ENCODE measurements at places on chromosomes 1 and 21.

- peak; percentile 43 for DNase-seq
Observed at GRCh38 chr1:9120312-9120958, 8.5 kb downstream of the GPR157 start.

DNA sequence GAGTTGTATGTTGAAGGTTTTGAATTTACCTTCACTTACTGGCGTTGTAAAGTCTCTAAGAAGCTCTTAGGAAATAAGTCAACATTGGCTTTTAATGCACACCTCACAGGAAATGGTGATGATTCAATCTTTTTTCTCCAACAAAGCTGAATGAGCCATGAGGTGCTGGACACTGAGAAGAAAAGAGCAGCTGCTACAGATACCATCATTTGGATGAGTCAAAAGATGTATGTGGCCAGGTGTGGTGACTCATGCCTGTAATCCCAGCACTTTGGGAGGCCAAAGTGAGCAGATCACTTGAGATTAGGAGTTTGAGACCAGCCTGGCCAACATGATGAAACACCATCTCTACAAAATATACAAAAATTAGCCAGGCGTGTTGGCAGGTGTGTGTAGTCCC lies 3.3 kb upstream of the IL23R start:
- DNase-seq = no peak

DNA sequence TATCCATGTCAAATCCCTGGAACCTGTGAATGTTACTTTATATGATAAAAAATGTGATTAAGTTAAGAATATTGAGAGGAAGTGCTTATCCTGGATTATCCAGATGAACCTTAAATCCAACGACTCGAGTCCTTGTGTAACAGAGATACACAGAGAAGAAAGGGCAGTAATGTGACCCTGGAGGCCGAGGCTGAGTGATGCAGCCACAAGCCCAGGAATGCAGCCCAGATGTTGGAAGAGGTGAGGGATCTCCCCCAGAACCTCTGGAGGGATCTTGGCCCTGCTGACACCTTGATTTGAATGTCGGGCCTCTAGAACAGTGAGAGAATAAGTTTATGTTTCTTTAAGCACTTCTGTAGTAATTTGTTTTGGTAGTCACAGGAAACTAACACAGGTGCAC lies 18.0 kb downstream of the LPGAT1 start:
- no peak for DNase-seq

GRCh38 chr1:46372431-46372830 lies 21.7 kb upstream of the FAAH start:
- no peak for DNase-seq

DNA sequence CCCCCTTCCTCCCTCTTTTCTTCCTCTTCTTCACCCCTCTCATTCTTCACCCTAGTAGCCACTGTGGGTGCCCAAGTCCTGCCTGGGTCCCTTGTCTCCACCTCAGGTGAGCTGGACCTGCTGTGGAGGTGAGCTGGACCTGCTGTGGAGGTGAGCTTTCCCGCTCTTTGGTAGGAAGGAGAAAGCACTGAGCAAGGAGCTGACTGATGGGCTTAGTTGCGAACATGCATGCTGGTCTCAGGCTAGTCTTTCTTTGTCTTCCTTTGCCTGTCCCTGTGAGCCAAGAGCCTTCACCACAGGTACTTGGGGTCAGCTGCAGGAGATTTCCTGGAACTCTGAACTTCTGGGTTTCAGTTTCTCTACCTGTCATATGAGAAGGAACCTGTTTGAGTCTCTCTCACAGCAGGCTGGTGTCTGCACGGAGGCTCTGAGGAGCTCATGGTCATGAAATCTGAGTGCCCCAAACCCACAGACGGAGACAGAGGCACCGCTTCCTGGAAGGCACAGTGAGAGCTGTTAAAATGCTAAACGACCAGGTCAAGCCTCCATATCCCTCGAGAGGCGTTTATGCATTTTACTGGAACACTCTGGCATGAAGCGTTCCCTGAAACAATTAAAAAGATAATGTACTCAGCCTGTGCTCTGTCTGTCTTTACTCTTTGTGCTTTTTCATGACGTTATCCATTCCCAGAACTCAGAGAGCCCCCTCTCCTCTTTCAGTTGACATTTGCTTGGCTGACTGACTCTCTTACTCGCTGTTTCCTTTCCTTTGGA lies 69.5 kb downstream of the RHOU start:
- no peak for DNase-seq

DNA sequence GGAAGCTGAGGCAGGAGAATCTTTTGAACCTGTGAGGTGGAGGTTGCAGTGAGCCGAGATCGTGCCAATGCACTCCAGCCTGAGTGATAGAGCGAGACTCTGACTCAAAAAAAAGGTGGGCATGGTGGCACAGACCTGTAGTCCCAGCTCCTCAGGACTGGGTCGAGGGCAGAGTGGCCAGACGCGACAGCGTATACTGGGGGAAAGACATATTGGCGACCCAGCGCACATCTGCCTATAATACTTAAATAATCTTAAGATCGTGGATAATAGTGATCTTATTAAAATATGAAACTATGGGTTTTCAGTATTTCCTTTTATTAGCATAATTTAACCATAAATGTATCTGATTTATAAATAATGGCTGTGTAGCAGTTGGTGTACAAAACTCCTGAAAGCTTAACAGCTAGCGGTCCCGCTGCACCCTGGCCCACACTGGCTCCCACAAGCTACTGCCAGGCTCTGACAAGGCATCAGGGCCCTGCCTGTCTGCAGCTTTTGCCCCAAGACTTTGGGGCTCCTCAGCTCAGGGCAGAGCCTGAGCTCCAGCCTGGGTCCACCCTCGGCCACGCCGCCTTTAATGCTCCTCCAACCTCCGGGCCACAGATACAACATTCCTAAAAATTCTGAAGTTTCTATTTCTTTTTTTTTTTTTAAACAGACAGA lies 2.7 kb upstream of the AURKAIP1 start:
- no peak for DNase-seq

DNA sequence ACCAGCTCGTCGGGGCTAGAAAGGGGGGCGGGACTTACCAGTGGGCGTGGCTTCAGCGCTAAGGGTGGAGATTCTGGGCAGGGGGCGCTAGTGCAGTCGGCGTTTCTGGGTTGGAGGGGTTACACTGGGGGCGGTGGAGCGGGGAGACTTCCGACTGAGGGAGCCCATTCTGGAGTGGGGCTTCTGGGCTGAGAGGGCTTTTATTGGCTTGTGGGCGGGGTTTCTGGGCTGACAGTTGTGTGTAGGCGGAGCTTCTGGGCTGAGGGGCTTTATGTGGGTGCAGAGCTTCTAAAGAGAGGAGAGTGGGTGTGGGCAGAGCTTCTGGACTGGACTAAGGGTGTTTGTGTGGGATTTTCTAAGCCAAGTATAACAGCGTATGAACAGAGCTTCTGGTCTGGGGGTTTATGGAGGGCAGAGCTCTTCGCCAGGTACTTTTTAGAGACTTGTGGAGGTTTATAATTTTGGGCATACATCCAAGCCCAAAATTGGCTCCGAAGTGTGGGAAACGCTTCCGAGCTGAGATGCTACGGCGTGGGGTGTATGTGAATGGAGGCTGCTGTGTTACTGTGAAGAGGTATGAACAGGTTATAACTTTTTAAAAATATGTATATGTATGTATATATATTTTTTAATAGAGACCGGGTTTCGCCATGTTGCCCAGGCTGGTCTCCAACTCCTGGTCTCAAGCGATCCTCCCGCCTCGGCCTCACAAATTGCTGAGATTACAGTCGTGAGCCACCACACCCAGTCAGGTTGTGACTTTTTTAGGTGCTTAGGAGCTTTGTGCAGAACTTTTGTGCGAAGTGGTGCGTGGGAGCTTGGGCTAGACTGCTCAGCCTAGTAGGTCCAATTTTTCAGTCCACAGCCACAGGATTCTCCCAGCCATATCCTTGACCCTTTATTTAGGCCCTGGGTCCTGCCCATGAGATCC lies 825 bp downstream of the TMEM39B start:
- DNase-seq = peak; percentile 95

DNA sequence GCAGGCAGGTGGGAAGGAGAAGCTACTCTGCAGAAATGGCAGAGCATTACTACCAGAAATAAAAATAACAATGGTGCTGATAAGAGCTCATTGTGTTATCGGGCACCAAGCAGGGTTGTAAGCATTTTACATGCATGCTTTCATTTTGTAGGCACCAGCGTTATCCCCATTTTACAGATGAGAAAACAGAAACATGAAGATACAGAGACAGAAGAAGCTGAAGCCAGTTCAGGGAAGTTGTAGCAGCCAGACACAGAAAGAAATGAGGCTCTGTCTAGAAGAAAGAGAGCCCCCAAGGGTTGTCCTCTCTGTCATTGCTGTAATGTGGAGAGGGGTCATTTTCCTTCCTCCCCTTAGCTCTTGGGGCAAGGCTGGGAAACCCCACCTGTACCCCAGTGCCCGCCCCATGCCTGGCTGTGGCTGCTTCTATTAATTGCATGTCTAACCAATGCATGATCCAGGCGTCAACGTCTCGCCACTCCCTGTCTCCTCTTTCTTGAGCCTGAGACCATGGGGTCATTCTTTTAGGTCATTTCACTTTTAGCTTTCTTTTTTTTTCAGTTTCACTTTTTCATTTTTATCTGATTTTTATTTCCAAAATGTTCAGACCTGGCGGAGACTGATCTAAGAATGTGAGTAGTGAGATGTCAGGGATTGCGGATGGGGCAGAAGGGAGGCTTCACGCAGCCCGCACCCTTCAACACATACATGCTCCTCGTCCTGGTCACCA lies 6.8 kb downstream of the OLIG1 start:
- DNase-seq = no peak

- DNase-seq = no peak
Observed at GRCh38 chr21:25995278-25995677, 175.3 kb downstream of the APP start.

DNA sequence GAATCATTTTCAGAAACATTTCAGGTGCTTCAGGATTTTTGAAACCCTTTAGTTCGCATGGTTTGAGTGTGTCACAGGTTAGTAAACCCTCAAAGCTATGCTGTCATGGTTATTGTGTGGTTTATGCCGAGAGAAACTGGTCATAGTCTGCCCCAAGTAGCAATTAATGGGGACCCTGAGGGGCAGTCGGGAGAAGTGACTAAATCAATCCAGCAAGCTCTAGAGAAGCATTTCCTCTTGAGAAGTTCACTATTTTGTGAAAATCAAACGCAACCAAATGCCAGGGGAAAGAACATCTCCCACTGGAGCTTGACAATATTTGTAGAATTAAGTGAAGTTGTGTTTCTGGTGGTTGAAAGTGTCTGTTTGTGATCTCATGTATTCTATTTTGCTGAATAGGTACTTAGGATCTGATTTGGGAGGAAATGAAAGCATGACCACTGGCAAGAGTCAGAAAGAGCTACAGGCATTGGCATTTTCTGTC lies 63.0 kb upstream of the BACH1 start:
- DNase-seq = no peak

DNA sequence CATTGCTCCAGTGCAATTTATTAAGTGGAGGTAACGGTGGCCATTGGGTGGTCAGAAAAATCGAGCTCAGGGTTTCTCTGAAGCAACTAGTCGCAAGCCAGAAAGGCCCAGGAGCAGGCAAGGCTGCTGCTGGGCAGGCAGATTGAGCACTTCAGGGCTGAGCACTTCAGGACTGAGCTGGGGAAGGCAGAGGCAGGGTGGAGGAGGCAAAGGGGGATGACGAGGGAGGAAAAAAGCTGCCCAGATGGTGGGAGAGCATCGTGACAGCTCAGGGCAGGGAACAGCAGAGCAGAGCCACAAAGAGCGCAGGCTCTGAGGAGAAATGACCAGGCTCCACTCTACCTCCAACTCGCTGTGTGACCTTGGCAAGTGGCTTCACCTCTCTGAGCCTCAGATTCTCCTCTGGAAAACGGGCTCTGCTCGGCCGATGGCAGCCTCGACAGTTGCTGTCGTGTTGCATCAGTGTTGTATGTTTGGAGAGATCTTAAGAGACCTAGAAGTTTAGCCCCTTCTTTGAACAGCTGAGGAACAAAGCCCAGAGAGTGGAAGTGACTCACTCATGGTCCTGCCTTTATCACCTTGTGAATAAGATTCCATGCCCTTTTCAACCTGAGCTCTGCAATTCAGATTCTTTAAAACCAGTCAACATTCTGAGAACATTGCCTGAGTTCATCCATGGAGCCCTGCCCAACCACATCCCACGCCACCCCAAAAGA lies 141.4 kb downstream of the SYF2 start:
- no peak for DNase-seq

GRCh38 chr1:233242827-233243483 lies 52.6 kb downstream of the PCNX2 start:
- no peak for DNase-seq

DNA sequence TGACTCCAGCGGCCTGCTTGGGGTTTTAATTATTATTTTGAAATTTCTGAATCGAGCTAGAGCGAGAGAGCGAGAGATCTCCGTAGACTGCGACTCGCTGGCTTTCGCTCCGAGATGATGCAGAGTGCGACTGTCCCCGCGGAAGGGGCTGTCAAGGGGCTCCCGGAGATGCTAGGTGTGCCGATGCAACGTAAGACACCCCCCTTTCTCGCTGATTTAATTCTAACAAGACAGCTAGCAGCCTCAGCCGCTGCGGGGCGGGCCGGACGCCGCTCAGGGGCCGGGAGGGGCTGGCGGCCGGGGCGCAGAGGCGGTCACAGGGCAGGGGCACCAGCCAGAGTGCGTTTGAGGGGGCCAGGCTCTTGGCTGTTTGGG lies 339 bp downstream of the LHX4 start:
- no peak for DNase-seq

GRCh38 chr1:9615316-9616063 lies 26.8 kb downstream of the TMEM201 start:
- DNase-seq = peak; percentile 35

- no peak for DNase-seq
Observed at GRCh38 chr1:108670131-108670773, 9.4 kb upstream of the HENMT1 start.

DNA sequence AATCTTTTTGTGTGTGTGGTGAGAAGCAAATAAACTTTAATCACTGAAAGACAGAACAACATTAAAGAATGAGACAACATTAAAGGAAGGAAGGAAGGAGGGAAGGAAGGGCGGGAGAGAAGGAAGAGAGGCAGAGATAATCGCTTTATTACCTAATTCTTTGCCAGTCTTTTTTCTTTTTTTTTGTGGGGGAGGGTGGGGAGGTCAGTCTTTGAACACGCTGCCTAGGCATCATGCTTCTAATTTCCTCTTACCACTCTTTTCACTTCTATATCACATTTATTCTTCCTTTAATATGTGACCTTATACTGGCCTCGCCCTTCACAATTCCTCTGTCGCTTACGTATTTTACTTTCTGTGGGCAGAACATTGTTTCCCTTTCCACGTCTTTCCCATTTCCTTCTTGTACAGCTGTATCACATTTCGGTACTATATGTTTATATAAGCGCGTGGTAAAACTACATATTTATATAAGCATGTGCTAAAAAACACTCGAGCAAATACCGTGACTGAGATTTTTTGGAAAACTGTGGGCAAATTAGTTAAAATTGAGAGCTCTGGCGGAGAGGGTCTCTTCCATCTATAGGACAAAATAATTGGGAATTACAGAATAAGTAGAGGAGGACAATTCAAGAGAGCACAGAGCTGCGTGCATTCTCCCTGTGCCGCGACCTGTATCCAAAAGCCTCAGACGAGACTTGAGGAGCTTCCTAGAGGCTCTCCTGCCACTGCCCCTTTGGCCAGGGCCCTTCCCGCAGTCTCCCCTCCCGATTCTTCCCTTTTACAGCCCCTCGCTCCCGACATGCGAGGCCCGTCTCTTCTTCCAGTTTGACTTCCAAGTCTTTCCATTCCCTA lies 823 bp upstream of the PRKAA2 start:
- no peak for DNase-seq

- DNase-seq = no peak
Observed at GRCh38 chr1:103111926-103112325, 3.6 kb upstream of the COL11A1 start.

Measured in neural crest cell (in vitro differentiated cells).